ENCODE measurements at places on chromosomes 1 and 21. TPM values are rescaled to one million over a fixed set of nuclear protein-coding genes. Genes with fewer than 3 reads are reported as not detected.

Gene CACNA1S
- total RNA-seq, result 0.09 TPM

Gene ARHGEF10L
- total RNA-seq, result 33.8 TPM

Gene TEKT2
- total RNA-seq, result 6.3 TPM

Gene CFAP57
- 1.9 TPM for total RNA-seq

Gene SMIM1
- 1.7 TPM for total RNA-seq

Gene LAMC1
- total RNA-seq, result 46.6 TPM

Gene KDF1
- total RNA-seq, result not detected

Data from cerebellum (tissue), 4 donors.